Kasumi-1 (cell line): ENCODE measurements at places on chromosomes 3 and 15.

DNA sequence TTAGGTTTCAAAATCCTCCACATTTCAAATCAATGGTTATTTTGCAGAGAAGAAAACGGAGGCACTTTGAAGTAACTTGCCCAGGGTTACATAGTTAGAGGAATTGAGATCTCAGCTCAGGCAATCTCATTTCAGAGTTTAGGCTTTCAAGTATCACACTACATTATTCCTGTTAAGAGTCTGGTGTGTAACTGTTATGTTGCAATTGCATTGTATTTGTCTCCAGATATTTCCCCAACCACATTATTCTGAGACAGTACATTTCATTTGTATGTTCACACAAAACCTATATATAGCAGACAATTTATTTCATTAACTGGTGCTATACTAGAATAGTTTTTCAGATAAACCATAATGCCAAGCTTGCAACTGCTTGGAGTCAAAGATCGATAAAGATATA is 154.2 kb upstream of the TSPAN3 start:
- no peak for DNase-seq

GRCh38 chr3:116281313-116282143 is 163.8 kb downstream of the LSAMP start:
- DNase-seq: no peak

GRCh38 chr3:16911916-16912315 is 27.2 kb downstream of the PLCL2 start:
- no peak for DNase-seq

GRCh38 chr3:179760944-179761343 is 108.1 kb downstream of the USP13 start:
- DNase-seq: peak; percentile 80

DNA sequence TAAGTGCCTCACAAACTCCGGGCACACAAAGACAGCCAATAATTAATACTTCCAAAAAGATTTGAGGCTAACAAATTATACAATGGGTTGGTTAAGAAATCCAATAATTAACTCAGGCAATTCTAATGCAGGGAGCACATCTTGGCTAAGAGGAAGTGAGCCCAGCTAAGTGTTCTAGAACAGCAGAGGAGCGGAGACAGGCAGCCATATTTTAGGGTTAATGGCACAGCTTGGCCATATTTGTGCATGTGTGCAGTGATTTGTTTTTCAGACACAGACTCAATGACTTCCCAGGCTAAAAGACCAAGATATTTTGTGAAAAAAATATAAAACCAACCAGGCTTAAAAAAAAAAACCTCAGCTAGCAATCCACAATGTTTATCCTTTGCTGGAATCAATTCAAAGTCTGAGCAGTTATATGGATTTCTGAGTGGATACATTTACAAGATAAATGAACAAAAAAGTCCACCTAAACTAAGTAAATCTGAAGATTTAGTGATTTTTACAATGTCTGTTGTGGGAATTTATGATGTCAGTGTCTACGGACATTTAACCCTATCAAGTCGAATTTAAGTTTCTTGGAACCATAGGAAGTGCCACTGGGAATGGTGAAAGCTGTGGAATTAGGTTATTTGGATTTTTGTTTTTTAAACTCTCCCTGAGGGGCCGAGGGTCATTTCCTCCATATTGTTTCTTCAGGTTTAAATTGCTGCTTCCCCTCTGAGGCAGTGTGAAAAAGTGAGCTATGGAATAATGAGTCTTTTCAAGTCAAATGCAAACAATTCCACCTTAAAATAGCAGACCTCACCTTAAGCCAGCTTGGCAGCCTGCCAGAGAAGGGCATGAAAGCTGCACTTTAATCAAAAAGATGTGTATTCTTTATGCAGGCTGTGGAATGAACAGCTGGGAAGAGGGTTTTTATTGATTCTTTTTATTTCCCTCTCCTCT is 413.7 kb upstream of the TBL1XR1 start:
- no peak for DNase-seq

- DNase-seq: no peak
Observed at GRCh38 chr3:116821371-116821770, 111.8 kb downstream of the TUSC7 start.

GRCh38 chr3:194875581-194876402 is 190.1 kb downstream of the FAM43A start:
- no peak for DNase-seq

DNA sequence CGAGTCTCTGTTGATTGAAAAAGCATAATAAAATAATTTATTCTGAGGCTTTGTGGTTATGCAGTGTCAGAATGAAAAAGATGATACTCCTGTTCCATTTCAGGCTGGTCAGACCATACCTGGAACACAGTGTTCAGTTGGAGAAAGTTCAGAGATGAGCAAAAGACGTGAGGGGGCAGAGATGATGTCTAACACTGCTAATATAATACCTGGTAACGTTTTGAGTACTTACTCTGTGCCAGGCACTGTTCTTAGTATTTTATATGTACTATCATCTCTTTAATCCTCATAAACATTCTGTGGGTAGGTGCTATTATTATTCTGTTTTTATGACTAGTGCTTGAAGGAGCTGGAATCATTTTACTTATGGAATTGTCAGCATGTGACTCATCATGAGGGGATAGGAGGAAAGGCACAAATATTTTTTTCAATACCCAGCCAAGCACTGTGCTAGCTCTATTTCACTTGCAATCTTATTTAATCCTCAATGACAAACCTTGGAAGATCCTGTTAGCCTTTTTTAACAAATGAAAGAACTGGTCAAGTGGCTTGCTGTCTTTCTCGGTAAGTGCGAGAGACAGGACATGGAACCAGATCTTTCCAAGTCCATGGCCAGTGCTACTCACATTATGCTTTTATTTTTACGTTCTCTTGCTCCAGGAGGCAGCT is 31.8 kb downstream of the IQGAP1 start:
- DNase-seq: no peak

DNA sequence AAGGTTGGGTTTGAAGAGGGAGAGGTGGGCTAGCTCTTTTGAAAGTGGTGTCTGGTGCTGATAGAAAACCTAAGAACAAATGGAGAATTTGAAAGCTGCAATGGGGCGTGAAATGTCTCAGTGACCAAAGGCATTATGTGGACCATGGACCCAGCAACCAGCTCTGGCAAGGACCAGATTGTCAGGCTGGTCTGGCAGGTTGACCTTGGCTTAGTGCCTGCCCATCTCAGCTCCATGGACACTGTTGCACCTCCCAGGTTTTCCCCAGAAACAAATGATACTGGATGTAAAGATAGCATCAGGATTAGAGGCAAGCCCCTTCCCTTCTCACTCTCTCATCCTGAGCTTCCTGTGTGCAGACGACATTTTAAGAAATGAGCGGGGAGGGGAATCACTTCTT is 302.9 kb upstream of the LRRFIP2 start:
- no peak for DNase-seq

GRCh38 chr15:68818769-68819494 is 1.8 kb downstream of the ANP32A start:
- DNase-seq: peak; percentile 81

- DNase-seq: no peak
Observed at GRCh38 chr15:25778161-25778560, 85.0 kb downstream of the ATP10A start.

GRCh38 chr3:194212161-194212844 is 76.4 kb downstream of the HES1 start:
- DNase-seq: no peak

DNA sequence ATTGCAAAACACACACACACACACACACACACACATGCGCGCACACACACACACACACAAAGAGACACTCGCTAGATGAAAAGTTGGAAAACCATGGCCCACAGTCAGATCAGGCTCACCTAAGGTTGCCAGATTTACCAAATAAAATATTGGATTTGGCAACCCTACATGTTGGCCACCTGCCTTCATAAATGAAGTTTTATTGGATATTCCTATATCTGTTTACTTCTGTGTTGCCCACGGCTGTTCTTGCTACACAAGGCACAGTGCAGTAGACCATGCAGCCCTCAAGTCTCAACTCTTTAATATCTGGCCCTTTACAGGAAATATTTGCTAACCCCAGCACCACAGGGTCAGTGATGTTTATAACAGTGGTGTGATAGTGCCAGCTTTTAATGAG is 445.0 kb upstream of the PROK2 start:
- DNase-seq: no peak

GRCh38 chr3:30646181-30646876 is 39.9 kb downstream of the TGFBR2 start:
- DNase-seq: peak; percentile 98

DNA sequence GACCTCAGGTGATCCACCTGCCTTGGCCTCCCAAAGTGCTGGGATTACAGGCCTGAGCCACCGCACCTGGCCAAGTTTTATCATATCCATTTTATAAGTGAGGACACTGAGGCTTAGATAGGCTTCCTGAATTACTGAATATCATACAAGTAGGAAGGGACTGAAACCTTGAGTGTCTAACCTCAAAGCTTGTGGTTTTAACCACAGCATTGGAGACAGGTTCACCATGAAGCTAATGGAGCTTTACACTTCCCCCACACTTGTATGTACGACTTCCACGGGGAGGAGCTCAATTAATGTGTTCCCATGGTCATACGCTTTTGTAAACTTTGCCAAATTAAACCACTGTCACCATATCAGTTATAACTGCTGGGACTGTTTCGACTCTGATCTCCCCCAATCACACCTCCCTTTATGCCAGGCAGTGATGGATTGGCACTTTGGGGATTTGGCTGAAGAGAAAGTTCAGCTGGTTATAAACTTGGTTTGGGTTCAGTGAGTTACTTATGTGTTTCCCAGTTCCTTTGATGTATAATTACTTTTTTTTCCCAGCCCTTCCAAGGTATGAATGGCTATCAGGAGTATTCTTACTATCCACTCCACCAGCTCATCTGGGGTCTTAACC is 38.4 kb upstream of the MEIS2 start:
- DNase-seq: no peak
